ENCODE measurements at places on chromosomes 2 and 18.
A peak's percentile ranks its signal among the peaks of the same experiment; 100 is the strongest.

GRCh38 chr2:234490271-234491091, 6.4 kb downstream of the ARL4C start:
- DNase-seq = peak; percentile 27

DNA sequence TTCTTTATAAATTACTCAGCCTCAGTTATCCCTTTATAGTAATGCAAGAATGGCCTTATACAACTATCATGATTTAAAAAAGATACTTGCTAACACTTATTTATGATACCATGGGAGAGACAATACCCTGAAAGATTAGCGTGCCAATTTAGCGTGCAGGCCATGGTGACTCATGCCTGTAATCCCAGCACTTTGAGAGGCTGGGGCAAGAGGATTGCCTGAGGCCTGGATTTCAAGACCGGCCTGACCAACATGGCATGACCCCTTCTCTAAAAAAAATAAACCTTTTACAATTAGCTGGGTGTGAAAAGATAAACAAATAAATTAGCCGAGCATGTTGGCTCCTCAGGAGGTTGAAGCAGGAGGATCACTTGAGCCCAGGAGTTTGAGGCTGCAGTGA, 493.4 kb upstream of the FSIP2 start:
- DNase-seq = no peak

DNA sequence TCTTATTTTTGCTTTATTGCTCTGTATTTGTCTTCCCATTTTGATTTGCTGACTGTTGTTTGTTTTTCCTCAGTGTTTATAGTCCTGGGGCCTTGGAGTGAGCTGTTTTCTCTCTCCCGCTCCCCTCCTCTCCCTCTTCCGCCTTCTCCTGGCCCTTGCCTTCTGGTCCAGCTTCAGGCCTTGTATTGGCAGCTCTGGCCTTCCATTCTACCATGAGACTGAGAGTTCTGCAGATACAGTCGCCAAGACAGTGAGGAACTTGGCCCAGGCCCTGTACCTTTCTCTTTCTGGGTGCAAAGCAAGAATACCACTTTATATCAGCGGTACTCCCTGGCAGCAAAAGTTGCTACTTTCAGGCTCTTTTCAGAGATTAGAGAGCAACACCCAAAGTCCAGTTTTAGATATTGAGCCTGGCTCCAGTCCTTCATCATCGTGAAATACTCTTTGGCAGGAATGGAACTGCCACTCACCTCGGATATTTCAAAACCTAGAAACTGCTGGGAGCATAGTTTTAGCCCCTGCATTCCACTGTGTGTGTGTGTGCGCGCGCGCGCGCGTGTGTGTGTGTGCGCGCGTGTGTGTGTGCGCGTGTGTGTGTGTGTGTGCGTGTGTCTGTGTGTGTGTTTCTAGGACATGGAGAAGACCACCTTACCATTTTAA, 17.1 kb upstream of the L3MBTL4 start:
- no peak for DNase-seq

DNA sequence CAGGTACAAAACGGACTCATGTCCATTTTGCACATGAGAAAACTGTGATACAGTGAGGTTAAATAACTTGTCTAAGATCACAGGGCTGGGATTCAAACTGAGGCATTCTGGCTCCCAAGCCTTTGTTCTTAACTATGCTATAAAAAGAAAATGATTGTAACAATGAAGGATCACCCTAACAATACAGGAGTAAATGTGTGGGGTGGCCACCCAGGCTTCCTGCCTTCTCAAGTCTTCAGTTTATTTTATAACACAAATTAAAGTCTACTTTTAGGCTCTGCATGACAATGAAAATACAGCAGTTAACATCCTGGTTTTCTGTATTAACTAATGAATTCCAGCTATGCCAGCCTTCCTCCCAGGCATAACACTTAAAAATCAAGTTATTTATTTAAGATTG, 7.6 kb downstream of the WDFY1 start:
- DNase-seq = no peak

GRCh38 chr2:226963528-226963927, 127.7 kb downstream of the RHBDD1 start:
- no peak for DNase-seq

DNA sequence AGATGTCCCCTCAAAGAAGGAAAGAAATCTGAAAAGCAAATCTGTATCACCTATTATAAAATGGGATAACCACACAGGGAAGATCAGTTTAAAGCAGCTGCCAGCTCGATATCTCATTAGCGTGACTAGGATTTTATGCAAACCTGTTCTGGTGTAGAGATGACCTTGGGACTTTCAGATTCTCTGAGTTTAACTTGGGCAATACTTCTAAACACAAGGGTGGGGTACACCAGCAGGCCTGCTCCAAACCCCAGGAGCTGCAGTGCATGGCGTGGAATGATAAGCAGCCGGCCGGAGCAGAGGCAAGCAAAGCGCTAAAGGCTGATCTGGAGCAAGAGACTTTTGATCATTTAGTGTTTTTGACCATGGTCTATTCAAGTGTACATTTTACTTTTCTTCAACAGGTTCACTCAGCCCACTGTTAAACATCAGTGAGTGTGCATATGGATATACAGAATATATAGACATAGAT, 4.7 kb downstream of the SERTAD2 start:
- DNase-seq = peak; percentile 5

DNA sequence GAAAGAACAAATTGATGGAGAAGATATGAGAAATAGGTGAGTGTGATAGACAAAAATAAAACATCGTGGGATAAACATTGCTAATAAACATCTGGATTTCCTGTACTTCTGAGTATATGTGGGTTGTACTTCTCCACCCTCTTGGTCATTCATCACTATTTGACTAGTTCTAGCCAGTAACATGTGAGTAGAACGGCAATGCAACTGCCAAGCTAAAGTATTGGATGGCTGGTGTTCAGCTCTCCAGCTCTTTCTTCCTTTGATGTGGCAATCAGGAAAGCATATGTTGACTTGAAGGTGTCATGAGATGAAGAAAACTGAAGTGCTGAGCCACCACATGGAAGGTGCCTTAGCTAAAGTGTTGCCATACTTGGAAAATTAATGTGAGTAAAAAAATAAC, 144.9 kb downstream of the SCG2 start:
- DNase-seq = no peak

DNA sequence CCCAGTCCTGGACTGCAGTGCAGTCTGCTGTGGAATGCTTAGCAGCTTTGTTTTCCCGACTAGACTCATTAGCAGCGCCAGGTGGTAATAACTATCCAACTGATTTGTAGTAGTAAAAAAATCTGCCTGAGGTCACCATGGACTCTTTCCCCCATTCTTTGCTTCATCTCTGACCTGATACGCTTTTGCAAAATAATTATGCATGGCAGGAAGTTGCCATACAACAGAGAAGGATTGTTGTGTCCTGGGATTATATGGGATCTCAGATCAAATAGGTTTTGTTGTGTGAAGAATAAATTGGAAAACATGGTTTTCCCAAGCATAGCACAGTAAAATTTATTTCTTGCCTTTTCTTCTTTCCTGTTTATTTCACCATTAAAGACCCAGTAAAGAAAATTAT, 72.4 kb upstream of the ATP5MC3 start:
- no peak for DNase-seq

Measured in MM.1S (cell line).